ENCODE measurements at places on chromosomes 2 and 18. TPM values are rescaled to one million over a fixed set of nuclear protein-coding genes. Genes with fewer than 3 reads are reported as not detected.

GRCh38 chr18:24136967-24137373, 1.9 kb upstream of the CABYR start:
- DNase-seq: no peak

- DNase-seq: no peak
Observed at GRCh38 chr2:220320326-220320725, 692.9 kb downstream of the SLC4A3 start.

DNA sequence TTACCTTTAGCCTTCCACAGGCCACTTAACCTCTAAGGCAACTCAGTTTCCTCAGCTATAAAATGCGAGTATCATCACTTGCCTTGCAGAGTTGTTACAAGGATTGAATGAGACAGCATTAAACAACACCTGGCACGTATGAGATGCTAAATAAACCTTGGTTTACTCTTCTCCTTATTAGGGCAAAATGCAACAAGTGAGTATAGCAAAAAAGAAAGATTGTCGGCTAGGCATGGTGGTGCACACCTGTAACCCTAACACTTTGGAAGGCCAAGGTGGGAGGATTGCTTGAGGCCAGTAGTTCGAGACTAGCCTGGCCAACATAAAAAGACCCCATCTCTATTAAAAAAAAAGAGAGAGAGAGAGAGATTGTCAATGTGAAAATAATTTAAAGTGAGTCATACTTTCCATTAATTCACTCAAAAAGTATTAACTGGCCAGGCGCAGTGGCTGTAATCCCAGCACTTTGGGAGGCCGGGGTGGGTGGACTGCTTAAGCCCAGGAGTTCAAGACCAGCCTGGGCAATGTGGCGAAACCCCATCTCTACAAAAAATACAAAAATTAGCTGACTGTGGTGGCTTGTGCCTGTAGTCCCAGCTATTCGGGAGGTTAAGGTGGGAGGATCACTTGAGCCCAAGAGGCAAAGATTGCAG, 8.0 kb downstream of the ATAD2B start:
- no peak for DNase-seq

DNA sequence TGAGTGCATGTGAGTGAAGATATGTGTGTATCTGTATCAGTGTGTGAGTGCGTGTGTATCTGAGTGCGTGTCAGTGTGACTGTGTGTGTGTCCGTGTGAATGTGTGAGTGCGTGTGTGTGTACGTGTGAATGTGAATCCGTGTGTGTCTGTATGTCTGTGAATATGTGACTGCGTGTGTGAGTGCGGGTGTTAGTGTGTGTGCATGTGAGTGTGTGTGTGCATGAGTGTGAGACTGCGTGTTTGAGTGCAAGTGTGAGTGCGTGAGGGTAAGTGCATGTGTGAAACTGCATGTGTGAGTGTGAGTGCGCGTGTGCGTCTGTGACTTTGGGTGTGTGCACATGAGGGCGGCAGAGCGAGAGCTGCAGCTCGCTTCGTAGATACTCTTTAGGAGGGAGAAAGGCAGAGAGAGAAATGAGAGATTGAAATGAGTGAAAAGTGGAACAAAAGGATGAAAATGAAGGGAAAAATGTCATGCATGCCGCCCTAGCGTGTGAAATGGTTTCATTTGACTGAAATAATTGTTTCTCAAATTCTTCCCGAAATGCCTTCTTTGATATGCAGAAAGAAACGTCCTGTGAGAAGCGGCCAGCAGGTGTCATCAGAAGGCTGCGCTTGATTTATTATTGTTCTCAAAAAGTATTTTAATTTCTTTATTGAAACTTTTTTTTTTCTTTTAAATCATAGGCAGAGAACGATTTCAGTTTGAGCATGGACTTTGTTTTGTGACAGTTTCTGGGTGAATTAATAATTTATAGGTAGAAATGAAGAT, 25.6 kb downstream of the ZNF407 start:
- DNase-seq: no peak

The PXDN gene
- total RNA-seq: 307 TPM

Measured in pulmonary artery endothelial cell (primary cell).